ENCODE measurements at places on chromosomes 3 and 15.

DNA sequence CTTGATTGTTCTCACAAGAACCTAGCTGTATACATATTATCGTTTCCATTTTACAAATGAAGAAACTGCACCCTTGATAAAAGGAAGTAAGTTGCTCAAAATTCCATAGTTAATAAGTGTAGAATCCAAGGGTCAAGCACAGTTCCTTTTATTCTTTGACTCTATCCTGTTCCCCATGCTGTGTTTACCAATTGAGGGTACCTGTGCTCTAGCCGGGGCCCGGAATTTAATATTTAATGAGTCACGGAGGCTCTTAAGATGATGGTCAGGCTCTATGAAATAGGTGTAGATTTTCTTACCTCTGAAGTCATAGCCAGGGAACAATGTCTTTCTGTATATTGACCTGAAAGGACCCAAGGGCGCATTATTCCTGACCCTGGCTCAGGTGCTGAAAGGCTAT is 65.2 kb downstream of the LPP start:
- DNase-seq = no peak

DNA sequence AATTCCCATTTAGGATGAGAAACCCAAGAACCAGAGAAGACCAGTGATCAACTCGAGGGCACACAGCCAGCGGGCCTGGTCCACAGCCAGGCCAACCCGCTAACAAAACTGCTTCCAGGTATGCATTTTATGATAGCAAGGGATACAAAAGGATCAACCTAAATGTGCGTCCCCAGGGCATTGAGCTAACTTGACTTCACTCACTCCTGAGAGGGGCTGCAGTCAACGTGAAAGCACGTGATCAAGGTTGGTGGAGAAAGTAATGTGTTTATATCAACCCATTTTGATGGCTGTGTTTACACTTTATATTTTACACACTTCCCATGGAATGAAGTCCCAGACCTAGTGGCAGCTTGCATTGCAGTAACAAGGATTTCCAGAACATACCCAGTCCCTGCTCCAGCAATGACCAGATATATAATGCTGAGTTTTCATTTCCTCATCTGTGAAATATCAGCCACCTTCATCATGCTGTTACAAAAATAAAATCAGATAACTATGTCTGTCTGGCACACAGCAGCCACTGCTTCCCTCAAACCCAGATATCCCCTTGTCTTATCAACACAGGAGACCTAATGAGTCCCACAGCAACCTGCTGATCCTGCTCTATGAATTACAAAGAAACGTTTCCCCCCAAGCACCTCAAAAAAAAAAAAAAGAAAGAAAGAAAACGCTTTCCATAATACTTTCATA is 2.0 kb downstream of the KLHL6 start:
- DNase-seq = no peak

GRCh38 chr3:52520716-52521487 is 12.8 kb downstream of the NT5DC2 start:
- DNase-seq = no peak

GRCh38 chr3:23312866-23313265 is 109.7 kb downstream of the UBE2E2 start:
- DNase-seq = no peak

- DNase-seq = peak; percentile 35
Observed at GRCh38 chr15:63094495-63094931, 27.1 kb upstream of the LACTB start.

GRCh38 chr15:75905231-75905630 is 1.6 kb downstream of the FBXO22 start:
- no peak for DNase-seq

- DNase-seq = no peak
Observed at GRCh38 chr15:67724691-67725375, 100.5 kb upstream of the SKOR1 start.

- no peak for DNase-seq
Observed at GRCh38 chr3:61606196-61606595, 44.8 kb downstream of the PTPRG start.
